ENCODE measurements at places on chromosomes 11 and 22.

DNA sequence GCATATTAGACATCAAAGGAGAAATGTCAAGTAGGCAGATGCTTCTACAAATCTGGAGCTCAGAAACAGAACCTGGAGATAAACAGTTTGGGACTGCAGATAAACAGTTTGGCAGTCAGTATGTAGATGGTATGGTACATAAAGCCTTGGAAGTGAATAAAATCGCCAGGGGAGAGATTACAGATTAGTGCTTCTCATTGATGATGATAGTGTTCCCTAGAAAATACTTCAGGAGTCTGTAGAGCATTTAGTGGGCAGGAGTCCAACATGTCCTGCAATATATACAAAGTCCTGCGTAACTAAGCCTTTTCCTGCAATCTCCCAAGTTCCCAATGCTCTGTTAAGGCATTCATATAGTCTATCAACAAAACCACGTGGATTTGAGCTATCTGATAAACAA, 35.2 kb downstream of the NARS2 start:
- DNase-seq, result no peak

DNA sequence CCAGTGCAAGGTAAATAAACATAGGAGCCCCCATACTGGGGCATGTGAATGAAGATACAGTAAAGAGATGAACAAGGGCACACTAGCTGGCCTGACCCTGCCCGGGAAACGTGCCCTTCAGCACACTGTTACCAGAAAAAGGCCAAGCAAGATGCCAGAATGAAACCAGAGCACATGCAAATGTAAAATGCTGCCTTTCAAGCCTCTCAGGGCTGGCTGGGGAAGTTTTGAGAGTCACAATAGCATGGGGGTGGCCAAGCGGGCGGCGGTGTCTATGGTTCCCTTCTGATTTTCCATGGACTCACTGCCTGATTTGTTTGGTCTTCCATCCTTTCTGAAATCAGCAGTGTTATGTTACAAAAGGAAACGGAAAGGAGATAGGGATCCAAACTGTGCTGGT, 18.9 kb upstream of the SUSD2 start:
- no peak for DNase-seq

GRCh38 chr11:71936825-71937224, 8.0 kb downstream of the RNF121 start:
- DNase-seq, result no peak

- DNase-seq, result peak; percentile 11
These were observed 117.4 kb downstream of the KIAA1671 start for GRCh38 chr22:25069758-25070481.

All from NCI-H1417 (cell line).